ENCODE measurements at places on chromosomes 3 and 15. TPM values are rescaled to one million over a fixed set of nuclear protein-coding genes. Genes with fewer than 3 reads are reported as not detected.

DNA sequence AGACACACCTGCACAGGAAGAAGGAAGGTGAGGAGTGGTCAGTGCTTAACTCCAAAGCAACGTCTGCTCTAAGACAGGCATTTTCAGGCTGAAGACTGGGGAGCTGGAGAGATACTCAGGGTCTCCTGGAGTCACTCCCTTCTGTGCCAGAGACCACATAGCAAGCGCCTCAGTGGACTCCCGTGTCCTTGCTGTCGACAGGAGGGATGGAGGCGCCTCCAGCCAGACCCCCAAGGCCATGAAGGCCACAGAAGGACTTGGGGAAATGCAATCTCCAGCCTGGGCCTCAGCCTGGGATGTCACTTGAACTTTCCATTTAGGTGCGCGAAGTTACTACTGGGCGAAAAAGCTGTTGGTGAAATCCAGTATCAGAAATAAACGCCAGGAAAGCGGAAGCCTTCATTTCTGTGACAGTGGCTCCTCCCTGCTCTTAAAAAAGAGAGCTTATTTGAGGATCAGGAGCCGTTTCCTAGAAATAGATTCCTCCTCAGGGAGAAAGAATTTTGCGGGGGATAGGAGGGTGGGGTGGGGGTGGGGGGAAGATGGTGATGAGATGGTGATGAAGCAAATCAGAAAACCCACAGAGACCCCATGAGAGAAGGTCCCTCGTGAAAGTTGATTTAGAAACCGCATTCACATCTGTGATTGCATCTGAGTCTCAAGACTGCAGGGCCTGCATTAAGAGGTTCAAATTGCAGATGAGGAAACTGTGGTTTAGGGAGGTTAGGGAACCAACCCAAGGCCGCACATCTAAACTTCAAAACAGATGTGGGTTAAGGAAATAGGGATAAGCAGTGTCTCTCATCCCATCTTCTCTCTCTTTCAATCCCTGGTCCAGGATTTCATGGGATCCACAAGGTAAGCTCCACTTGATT lies 78.8 kb downstream of the ATP2B2 start:
- H3K4me3 ChIP-seq: no peak overlapping the region
- no peak overlapping the region for H3K27ac ChIP-seq
- peaks cover 26% of the 10 kb centered on the region for H3K27me3 ChIP-seq
- no peaks in the 10 kb centered on the region for H3K4me1 ChIP-seq

DNA sequence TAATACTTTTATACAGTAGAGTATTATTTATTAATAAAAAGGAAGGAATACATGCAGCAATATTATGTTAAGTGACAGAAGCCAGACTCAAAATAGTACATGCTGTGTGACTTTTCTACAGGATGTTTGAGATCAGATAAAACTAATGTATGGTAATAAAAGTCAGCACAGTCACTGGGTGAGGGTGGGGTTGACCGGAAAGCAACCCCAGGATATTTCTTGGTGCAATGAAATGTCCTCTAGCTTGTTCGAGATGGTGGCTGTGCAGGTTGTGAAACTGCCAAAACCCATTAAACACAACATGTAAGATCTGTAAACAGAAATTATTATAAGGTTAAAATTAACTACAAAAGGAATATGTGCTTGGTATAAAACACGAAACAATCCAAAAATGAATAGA lies 20.8 kb upstream of the ALDH1L1 start:
- no peak overlapping the region for H3K27ac ChIP-seq
- H3K4me1 ChIP-seq: peaks cover 5% of the 10 kb centered on the region
- H3K36me3 ChIP-seq: no peaks in the 10 kb centered on the region
- H3K4me3 ChIP-seq: no peak overlapping the region

DNA sequence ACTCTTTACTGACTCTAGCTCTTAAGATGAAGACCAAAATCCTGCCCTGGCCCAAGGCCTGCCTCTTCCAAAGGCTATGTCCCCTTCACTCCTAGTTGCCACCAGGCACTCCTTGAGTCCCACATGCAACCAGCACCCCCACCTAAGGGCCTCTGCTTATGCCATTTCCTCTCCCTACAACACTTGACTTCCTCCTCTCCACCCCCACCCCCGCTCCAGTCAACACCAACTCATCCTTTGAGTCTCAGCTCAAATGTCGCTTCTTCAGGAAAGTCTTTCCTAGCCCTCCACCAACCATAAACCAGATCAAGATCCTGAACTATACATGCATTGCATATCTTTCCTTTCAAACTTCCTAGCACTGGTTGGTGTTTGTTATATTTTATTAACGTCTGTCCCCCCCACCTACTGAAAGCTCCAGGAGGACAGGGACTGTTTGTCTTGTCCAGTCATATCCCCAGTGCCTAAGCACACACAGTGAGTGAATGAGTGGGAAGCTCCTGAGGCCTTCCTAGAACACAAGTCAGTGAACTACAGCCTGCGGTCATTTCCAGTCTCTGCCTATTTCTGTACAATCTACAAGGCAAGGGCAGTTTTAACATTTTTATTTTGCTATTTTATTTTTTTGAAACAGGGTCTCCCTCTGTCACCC lies 7.3 kb downstream of the TBC1D2B start:
- H3K27ac ChIP-seq: peak overlapping the region; percentile 69
- no peak overlapping the region for H3K4me3 ChIP-seq
- H3K27me3 ChIP-seq: no peaks in the 10 kb centered on the region
- no peak for DNase-seq
- no peaks in the 10 kb centered on the region for H3K36me3 ChIP-seq

GRCh38 chr15:59841036-59841435 lies 151.9 kb upstream of the BNIP2 start:
- H3K27ac ChIP-seq: no peak overlapping the region
- no peak overlapping the region for H3K4me3 ChIP-seq
- no peaks in the 10 kb centered on the region for H3K4me1 ChIP-seq
- H3K27me3 ChIP-seq: peaks cover 60% of the 10 kb centered on the region

- H3K4me1 ChIP-seq: no peaks in the 10 kb centered on the region
- H3K4me3 ChIP-seq: no peak overlapping the region
- H3K36me3 ChIP-seq: no peaks in the 10 kb centered on the region
- H3K27me3 ChIP-seq: no peaks in the 10 kb centered on the region
Observed at GRCh38 chr3:146655333-146655996, 50.3 kb upstream of the PLSCR5 start.

DNA sequence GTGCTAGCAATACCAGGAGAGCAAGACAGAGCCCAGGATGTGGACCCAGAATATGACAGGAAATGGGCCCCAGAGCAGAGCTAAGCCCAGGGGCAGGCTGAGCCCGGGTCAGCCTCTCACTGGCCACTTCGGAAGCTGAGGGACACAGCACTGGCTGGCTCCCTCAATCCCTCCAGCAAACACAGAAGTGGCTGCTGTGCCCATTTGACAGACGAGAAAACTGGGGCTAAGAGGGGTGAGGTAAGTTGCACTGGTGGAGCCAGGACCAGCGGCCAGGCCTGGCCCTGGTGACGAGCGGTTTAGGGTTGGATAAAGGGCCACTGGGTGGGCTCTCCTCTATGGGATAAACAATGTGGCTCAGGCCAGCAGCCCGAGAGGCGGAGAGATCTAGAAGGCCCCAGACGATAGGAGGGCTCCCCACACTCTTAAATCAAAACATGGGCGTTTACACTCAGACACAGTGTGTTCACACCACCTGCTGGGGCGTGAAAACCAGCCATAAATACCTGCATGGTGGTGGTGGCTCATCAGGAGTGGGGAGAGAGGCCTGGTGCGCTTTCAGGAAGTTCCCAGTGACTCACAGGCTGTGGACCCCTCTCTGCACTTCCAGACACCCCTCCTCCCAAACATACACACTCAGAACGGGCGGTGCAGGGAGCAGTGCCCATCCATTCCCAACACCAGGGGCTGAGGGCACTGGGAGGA lies 12.0 kb upstream of the LINGO1 start:
- no peaks in the 10 kb centered on the region for H3K36me3 ChIP-seq
- H3K27me3 ChIP-seq: peaks cover 75% of the 10 kb centered on the region
- no peaks in the 10 kb centered on the region for H3K4me1 ChIP-seq
- H3K4me3 ChIP-seq: no peak overlapping the region

DNA sequence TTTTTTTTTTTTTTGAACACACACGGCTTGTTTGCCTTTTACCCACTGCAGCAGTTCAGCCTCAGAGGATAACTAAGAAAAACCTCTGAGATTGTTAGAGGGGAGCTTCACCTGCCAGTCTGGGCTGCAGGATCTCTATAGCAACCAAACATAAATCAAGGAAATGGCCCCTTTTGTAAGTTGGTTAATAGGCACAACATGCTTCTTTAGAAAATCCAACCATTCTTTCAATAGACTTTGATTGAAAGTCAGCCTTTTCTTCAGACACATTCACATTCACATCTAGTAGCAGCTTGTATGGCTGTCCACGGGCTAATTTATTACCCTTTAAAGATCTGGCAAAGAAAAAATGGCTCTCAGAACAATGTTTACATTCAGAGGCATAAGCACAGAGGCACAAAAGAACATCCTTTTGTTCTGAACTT lies 136.6 kb upstream of the RARB start:
- no peaks in the 10 kb centered on the region for H3K4me1 ChIP-seq
- H3K36me3 ChIP-seq: no peaks in the 10 kb centered on the region
- no peak overlapping the region for H3K4me3 ChIP-seq
- no peak for DNase-seq
- H3K27ac ChIP-seq: no peak overlapping the region

GRCh38 chr15:65806397-65806796 lies 14.3 kb upstream of the DENND4A start:
- no peak overlapping the region for H3K4me3 ChIP-seq
- peaks cover 9% of the 10 kb centered on the region for H3K4me1 ChIP-seq
- no peaks in the 10 kb centered on the region for H3K27me3 ChIP-seq
- no peak overlapping the region for H3K27ac ChIP-seq
- no peaks in the 10 kb centered on the region for H3K36me3 ChIP-seq
- no peak for DNase-seq

DNA sequence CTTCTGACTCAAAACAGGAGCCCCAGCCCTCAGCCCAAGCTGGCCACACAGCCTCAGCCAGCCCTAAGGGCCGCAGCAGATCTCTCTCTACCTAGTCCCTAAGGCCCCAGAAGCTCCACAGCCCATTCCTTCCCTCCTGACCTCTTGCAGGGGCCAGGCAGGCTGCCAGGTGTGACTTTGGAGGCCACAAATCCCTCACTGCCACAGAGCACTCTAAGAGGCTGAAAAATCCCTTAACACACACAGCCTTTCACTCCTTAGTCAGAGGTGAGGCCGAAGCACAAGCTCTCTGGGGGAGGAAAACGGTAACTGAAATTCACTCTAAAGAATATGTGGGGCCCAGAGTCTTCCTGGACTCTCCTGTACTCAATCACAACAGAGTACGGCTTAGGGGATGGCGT lies 23.3 kb downstream of the LRRC2 start:
- H3K4me3 ChIP-seq: no peak overlapping the region
- H3K36me3 ChIP-seq: peaks cover 43% of the 10 kb centered on the region
- peaks cover 41% of the 10 kb centered on the region for H3K4me1 ChIP-seq
- H3K27me3 ChIP-seq: no peaks in the 10 kb centered on the region

DNA sequence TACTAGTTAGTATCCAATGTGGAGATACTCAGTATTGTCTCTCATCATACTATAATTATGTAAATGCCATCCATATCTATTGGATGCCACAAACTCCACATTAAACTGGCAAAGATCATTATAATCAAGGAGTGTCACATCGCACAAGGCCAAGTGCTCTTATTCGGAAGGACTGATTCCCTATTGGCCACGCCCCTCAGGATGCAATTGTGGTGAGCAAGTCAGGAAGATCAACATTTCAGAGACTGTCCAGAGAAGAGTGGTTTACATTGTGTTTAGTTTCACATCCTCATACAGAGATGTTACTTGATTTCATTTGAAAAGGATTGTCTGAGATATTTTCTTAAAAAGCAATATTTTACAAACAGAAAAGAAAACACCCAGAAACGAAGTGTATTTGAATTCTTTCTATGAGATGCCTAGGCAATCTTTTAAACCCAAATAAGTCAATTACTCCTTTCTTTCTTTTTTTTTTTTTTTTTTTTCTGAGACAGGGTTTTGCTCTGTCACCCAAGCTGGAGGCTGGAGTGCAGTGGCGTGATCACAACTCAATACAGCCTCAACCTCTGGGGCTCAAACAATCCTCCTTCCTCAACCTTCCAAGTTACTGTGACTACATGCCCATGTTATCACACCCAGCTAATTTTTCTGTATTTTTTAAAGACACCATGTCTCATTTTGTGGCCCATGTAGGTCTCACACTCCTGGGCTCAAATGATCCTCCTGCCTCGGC lies 369.1 kb downstream of the RBMS3 start:
- no peak overlapping the region for H3K4me3 ChIP-seq
- no peaks in the 10 kb centered on the region for H3K36me3 ChIP-seq
- H3K4me1 ChIP-seq: peaks cover 35% of the 10 kb centered on the region
- no peaks in the 10 kb centered on the region for H3K27me3 ChIP-seq
- no peak overlapping the region for H3K27ac ChIP-seq

The IL5RA gene
- not detected for total RNA-seq

The DNAJA4 gene
- total RNA-seq: 115 TPM

The POPDC2 gene
- total RNA-seq: 512 TPM

The CIDEC gene
- total RNA-seq: 0.36 TPM

The GHSR gene
- total RNA-seq: not detected

The SERPINI2 gene
- 0.41 TPM for total RNA-seq

The C3orf85 gene
- total RNA-seq: not detected

The C3orf22 gene
- not detected for total RNA-seq

The TMIE gene
- 1.5 TPM for total RNA-seq

The ACTC1 gene
- total RNA-seq: 13,225 TPM

The TMEM207 gene
- not detected for total RNA-seq

The ISL2 gene
- not detected for total RNA-seq
